ENCODE measurements at places on chromosomes 3 and 15.

DNA sequence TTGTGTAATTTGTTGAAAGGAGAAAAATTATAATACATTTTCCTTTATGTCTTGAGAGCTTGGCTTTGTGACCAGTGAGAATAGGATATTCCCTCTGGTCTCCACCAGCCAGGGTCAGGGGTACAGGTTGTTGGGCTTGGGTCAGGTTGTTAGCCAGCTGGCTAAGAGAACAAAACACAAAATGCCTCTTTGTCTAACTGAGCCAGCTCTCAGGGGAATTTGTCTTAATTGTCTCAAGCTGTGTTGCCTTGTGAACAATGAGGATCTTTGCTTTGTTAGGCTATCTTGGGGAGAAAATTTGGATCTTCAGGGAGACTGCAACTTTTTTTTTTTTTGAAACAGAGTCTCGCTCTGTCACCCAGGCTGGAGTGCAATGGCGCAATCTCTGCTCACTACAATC is 17.7 kb upstream of the GK5 start:
- no peak for DNase-seq

- no peak for DNase-seq
These were observed 304.4 kb downstream of the WDR72 start for GRCh38 chr15:53454843-53455721.

GRCh38 chr15:48823237-48823636 is 12.4 kb upstream of the CEP152 start:
- DNase-seq: no peak

DNA sequence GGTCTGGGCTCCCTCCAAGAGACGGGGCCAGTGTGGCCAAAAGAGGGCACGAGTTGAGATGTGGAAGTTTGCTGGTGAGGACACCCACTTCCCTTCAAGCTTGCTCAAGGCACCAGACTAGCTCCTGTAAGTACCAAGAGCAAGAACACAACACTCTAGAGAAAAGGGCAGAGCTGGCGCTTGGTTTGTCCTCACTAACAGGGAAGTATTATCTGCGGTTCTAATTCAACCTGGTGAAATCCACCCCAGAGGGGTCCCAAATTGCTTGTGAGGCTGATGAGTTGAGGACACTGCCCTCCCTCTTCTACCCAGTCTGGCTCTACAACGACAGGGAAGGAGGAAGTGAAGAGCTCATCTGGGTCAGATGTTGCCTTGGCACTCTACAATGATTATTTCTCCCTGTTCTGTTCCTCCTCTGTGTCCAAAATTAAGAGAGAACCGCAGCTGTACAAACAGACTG is 16.9 kb upstream of the FSIP1 start:
- no peak for DNase-seq

DNA sequence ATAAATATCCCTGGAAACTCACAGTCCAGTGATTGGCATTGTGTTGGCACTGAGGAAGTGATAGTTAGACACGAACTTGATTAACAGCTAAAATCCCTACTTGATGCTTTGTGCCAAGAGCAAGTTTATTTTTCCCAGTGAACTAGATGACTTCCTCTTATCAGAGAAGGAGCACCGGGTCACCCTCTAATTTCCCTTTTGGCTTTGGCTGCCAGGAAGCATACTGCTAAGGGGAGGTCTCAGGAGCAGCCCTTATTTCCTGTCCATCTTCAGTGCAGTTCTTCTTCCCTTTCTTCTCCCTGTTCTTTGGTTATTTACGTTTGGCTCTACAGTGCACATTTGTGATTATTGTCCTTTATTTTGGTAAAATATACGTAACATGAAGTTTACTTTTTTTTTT is 13.0 kb downstream of the FBLN2 start:
- DNase-seq: no peak

DNA sequence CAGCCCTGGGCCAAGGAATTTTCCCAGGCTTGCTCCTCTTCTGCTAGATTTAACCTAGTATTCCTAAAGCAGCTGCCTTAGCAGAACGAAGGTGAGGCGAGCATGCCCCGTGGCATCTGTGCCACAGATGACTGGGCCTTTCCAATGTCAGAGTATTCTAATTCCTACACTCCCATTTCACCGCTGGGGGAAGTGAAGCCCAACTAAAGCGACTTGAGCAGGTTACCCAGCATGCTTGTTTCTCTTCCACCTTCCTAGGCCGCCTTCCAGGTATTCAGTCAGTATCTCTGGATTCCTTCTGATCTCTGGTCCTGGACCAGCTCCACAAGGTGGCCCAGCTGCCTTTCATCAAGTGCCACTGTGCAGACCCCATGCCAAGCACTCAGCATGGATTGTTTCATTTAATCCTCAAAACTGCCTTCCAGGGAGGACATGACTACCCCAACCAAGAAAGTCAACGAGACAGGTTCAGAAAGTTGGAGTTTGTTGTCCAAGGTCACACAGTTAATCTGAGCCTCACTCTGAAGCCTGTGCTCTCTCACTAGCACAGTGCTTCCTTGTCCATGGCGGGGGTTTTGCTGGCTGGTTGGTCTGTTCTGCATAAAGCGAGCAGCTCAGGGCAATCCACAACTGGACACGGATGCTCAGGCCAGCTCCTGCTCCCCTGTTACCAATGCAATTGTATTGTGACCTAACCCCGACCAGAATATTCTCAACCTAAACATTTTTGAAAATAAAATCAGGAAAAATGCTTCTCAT is 15.1 kb downstream of the MYO5C start:
- no peak for DNase-seq

GRCh38 chr15:81106560-81106959 is 27.5 kb upstream of the CFAP161 start:
- peak; percentile 44 for DNase-seq

GRCh38 chr15:22941179-22941578 is 39.0 kb downstream of the CYFIP1 start:
- no peak for DNase-seq

- DNase-seq: no peak
These were observed 271.7 kb downstream of the PDZRN3 start for GRCh38 chr3:73352841-73353645.

- no peak for DNase-seq
These were observed 248.2 kb upstream of the GPR149 start for GRCh38 chr3:154678041-154678654.

- DNase-seq: no peak
These were observed 587.8 kb downstream of the MECOM start for GRCh38 chr3:169075710-169076109.

DNA sequence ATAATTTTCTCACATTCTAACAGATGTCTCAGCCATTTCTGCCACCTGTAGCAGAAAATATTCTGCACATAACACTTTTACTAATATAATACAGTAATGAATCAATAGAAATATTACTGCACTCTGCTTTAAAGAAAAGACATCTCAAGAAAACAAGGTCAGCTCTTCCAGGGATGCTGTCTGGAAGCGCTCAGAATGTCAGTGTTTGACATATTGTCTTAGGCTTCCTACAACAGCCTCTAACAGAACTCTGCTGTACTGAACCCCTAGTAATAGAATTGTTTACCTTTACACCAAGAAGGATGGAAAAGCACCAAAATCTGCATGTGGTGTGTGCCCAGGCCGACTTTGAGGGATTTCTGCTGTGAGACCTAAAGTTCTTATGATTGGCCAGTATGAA is 61.9 kb upstream of the FSTL1 start:
- DNase-seq: no peak

- no peak for DNase-seq
These were observed 114.5 kb downstream of the GMPS start for GRCh38 chr3:155984791-155985417.

- no peak for DNase-seq
These were observed 241.0 kb downstream of the NSUN3 start for GRCh38 chr3:94303897-94304296.

- no peak for DNase-seq
These were observed 103.5 kb upstream of the CCDC54 start for GRCh38 chr3:107273771-107274170.

- DNase-seq: no peak
These were observed 99.4 kb upstream of the MRPL3 start for GRCh38 chr3:131602011-131602779.

GRCh38 chr15:68151277-68151676 is 53.9 kb downstream of the CALML4 start:
- DNase-seq: no peak

DNA sequence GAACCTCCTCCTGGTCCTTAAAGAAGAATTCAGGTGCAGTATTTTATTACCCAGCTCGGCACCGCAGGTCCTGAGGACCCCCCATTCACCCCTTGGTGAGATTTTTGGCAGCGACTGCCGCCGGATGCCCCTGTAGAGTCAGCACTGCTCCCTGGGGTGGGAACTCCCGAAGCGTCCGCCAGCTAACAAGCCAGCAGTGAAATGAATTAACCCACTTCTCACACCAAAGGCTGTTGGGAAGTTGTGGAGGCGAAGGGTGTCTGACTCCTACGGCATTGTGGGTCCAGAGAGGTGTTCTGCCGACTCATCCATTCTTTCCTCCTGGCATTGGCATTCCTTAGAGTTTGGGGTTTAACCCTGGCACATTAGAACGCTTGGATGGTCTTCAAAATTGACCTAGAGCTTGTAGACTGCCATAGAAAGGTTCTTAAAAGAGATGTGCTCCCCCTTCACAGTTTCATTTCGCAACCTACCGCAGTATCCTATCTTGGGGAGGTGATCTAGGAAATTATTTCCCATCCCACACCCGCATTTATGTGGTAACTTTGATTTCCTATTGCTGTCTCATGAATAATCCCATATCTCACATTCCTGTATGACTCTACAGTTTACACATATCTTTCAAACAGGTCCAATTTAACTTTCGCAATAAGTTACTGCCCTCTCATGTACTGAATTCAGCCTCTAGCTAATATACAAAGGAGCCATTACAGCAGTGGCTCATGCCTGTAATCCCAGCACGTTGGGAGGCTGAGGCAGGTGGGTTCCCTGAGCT is 879 bp upstream of the EIF5A2 start:
- no peak for DNase-seq

- DNase-seq: no peak
These were observed at the start of gene ACTC1 for GRCh38 chr15:34795267-34796081. Gene ACTC1, minus strand, starts transcription at chr15:34795549. Its CDS starts 741 bp downstream, at chr15:34794808.

DNA sequence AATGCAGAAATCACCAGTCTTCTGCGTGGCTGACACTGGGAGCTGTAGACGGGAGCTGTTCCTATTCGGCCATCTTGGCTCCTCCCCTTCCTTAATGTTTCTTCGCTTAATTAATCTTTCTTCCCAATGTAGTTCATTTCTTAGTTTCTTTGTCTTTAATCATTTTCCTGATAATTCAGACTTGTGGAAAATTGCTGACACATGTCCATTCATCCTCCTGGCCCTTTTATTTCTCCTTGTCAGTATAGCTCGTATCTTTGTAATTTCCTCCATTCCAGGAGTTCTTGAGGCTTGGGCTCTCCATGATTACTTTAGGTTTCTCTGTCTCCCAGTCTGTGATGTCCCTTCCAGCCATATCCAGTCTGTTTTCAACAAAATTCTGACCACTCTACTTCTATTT is 98.7 kb downstream of the UBE2E2 start:
- DNase-seq: no peak

DNA sequence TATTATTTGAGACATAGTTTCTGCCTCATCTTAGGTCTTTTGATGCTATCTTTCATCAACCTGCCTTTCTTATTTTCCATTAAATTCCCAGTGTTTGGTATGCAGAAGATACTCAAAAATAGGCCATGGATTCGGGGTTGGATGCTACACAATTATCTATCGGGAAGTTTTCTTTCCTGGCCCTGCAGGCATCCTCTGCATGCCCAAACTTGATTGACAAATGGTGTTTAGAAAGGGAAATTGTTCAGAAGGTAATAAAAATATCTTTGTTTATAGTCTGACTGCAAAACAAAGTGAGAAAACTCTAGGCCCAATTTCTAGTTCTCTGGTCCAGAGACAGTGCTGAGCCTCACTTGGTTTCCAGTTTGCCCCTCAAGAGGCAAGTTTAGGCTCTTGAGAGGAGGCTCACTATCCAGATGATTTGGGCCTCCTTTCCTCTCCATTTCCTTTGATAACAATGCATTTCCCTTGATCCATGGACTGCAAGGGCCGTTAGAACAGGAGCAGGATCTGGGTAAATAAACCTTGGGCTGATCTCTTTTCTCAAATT is 157.1 kb upstream of the DPH6 start:
- no peak for DNase-seq

- no peak for DNase-seq
These were observed 154.5 kb upstream of the SUCLG2 start for GRCh38 chr3:67808906-67809305.

GRCh38 chr15:101045835-101046691 is 126.9 kb downstream of the LRRK1 start:
- DNase-seq: no peak

DNA sequence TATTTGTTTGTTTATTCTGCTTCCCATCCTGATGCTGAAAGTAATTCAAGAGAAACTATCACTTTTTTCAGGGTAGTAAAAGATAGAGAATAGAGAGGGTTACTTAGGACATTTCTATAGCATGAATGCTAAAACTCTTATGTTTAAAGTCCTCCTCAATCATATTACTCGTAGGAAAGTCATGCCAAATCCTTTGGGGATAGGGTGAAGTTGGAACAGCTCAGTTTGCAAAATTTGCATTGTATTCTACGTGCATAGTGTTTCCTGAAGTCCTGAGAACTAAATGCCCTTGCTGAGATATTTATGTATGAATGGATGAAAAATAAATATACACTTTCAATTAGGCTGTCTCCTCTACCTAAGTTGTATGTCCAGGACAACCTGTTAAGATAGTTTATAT is 14.6 kb downstream of the PLSCR5 start:
- DNase-seq: no peak

DNA sequence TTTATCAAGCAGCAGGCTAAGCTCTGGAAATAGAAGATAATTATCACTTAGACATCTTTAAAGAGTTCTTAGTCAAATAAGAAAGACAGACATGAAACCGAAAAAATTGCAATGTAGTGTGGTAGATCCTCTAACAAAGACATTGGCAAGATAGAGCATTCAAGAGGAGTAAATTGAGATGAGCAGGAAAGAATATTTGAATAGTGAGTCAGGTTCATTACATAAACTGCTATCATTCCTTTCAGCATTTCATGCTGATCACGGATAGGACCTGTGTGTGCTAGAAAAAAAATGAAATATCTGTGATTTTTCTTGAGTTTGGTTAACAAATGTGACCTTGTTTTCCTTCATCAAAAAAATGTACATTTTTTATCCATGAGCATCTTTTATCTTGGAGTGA is 460.9 kb downstream of the OTOL1 start:
- DNase-seq: no peak

- DNase-seq: no peak
These were observed 14.6 kb downstream of the HDAC11 start for GRCh38 chr3:13494463-13495350.

DNA sequence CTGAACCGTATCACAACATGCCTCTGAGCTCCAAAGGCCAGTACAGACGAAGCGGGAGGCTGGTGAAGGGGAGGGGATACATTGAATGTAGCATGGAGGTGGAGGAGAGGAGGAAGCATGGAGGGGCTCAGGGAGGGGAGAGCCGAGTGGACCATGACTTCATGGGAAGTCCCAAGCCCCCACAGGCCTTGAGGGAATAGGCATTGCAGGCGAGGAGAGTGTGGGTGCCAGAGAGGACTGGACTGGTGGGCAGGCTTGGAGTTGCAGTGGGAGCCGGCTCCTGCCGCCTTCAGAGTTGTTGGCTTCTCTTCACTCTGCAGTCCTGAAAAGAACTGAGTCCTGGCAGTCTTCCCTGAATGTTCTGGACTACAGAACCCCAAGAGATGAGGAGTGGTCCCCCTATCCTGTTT is 3.3 kb upstream of the RNU6-1 start:
- no peak for DNase-seq

- DNase-seq: no peak
These were observed 12.1 kb downstream of the ARPP21 start for GRCh38 chr3:35651426-35651825.

All from thymus (tissue), 14 donors.